Psoas muscle (tissue), 8 donors: ENCODE measurements at places on chromosomes 6 and 20. TPM values are rescaled to one million over a fixed set of nuclear protein-coding genes. Genes with fewer than 3 reads are reported as not detected.

DNA sequence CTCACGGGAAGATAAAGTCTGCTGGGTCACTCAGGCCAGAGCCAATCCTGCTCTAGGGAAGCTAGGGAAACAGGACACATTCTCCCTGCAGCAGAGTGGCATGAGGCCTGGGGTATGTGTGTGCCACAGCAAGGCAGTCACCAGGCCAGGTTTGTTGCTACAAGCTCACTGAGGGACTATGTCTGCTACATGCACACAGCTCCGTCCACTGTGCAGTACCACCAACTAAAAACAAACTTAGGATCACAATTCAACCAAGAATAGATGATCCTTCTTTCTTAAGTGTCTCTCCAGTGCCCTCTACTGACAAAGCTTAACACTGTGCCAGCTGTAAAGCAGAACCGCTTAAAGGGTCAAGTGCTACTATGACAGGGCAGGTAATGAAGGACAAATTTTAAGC, 192.5 kb downstream of the PTPRK start:
- H3K4me1 ChIP-seq = no peaks in the 10 kb centered on the region
- H3K27me3 ChIP-seq = no peaks in the 10 kb centered on the region
- no peaks in the 10 kb centered on the region for H3K36me3 ChIP-seq

GRCh38 chr20:47122560-47122959, 227.9 kb downstream of the EYA2 start:
- H3K27ac ChIP-seq = no peak overlapping the region
- H3K27me3 ChIP-seq = no peaks in the 10 kb centered on the region
- DNase-seq = no peak
- H3K4me3 ChIP-seq = no peak overlapping the region
- no peaks in the 10 kb centered on the region for H3K4me1 ChIP-seq
- H3K36me3 ChIP-seq = no peaks in the 10 kb centered on the region

DNA sequence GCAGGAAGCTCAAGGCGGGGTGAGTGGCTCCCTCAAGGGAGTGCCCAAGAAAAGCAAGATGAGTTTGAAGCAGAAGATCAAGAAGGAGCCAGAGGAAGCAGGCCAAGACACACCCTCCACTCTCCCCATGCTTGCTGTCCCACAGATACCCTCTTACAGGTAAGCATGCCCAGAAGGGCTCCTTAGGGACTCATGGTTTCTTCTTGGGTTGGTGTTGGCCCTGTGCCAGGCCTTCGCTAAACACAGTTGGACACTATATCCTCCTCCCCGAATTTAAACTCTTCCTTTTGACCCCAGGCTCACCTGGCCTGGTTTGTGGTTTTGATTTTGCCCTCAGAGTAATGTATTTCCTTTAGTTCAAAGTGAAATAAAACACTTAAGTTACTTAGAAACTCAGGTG, 5.1 kb downstream of the BRPF3 start:
- H3K4me3 ChIP-seq = no peak overlapping the region
- no peak overlapping the region for H3K27ac ChIP-seq
- DNase-seq = no peak

- H3K36me3 ChIP-seq = no peaks in the 10 kb centered on the region
- peaks cover 2% of the 10 kb centered on the region for H3K27me3 ChIP-seq
- no peak overlapping the region for H3K4me3 ChIP-seq
Measured at GRCh38 chr6:8236956-8237355, 134.6 kb upstream of the EEF1E1 start.

GRCh38 chr20:10521068-10521831, 86.1 kb downstream of the SLX4IP start:
- no peaks in the 10 kb centered on the region for H3K27me3 ChIP-seq
- peaks cover 16% of the 10 kb centered on the region for H3K4me1 ChIP-seq
- DNase-seq = no peak
- H3K4me3 ChIP-seq = no peak overlapping the region
- H3K27ac ChIP-seq = peak overlapping the region; percentile 43

DNA sequence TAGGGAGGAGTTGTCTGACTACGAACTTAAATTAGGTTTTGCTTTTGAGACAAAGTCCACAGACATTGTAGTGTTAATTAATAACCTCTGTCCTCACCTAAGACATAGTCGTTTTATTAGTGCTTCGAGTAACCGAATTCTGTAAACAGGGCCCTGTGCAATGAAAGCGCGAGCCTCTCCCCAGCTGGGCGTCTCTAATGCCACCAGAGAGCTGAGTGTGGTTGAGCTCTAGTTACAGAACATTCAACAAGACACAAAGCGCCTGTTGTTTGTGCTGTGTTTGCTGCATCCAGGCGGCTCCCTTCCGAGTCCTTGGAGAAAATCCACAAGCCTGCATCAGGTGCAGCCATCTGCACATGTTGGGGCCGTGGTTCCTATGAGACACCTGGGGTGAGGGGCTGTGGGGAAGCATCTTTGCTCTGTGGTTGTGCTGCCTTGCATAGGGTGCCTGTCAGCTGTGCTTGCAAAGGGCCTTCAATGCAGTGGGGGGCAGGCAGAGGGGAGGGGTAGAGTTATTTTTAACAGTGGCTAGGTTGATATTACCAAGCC, 63.9 kb downstream of the CD164 start:
- peaks cover 11% of the 10 kb centered on the region for H3K4me1 ChIP-seq
- H3K4me3 ChIP-seq = peak overlapping the region; percentile 15
- H3K27ac ChIP-seq = peak overlapping the region; percentile 73
- no peaks in the 10 kb centered on the region for H3K36me3 ChIP-seq
- no peaks in the 10 kb centered on the region for H3K27me3 ChIP-seq

DNA sequence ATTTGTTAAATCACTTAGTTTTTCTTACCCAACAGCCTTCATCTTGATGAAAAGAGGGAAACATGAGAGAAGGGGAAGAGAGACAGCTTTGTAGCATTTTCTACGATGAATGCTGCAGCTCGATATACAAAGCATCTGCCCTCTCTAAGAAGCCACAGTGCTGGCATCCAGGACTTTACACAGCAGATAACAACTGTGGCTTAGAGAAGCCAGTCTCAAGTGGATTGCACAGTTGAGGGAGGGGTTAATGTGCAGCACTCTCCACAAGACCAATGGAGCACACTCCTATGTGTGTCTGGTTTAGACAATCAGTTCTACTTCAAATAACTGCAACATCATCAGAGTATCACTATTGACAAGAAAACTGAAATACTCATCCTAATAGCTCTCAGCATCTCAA, 5.8 kb downstream of the C6orf120 start:
- no peak overlapping the region for H3K27ac ChIP-seq
- H3K4me3 ChIP-seq = no peak overlapping the region
- no peaks in the 10 kb centered on the region for H3K27me3 ChIP-seq
- H3K36me3 ChIP-seq = peaks cover 6% of the 10 kb centered on the region
- no peak for DNase-seq

GRCh38 chr6:170062209-170062914, 228.5 kb downstream of the DLL1 start:
- no peak overlapping the region for H3K27ac ChIP-seq
- H3K4me1 ChIP-seq = no peaks in the 10 kb centered on the region
- H3K4me3 ChIP-seq = no peak overlapping the region
- H3K27me3 ChIP-seq = no peaks in the 10 kb centered on the region
- DNase-seq = no peak
- H3K36me3 ChIP-seq = no peaks in the 10 kb centered on the region

The NHLRC1 gene
- 3.0 TPM for total RNA-seq

- peak overlapping the region; percentile 93 for H3K27ac ChIP-seq
- no peak for DNase-seq
- H3K4me3 ChIP-seq = peak overlapping the region; percentile 82
Measured at GRCh38 chr6:16239798-16240123, 1.4 kb downstream of the GMPR start.

DNA sequence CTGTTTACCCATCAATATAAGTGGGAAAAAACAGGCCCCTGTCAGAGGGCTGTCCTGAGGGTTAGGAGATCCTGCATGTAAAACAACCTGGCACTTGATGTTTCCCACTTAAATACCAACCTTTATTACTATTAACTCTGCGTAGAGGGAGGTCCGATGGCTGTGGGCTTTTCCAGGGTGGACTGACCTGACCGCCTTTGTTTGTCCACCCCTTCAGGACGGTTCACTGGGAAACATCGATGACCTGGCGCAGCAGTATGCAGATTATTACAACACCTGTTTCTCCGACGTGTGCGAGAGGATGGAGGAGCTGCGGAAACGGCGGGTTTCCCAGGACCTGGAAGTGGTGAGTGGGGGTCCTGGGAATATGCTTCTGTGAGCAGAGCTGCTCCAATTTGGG, 47.3 kb downstream of the SASH1 start:
- H3K4me3 ChIP-seq = no peak overlapping the region
- no peaks in the 10 kb centered on the region for H3K27me3 ChIP-seq
- DNase-seq = no peak

DNA sequence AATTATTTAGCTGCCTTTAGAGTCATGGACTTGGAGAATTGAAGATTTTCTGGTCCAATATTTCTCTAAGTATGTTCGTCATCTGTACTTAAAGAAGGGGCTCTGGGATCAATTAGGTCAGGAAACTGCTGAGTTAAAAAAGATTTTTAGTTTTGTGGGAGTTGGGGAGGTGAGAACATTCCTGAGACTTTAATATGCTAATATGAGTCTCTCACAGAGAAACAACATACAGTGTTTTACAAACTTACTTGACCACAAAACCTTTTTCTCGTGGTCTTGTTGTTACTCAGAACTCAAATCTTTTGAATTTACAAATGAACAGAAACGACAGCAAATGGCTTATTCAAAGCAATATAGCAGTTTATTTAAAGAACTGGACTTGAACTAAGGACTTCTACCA, 67.9 kb downstream of the LIN28B start:
- no peak overlapping the region for H3K4me3 ChIP-seq
- DNase-seq = no peak
- H3K4me1 ChIP-seq = no peaks in the 10 kb centered on the region
- no peak overlapping the region for H3K27ac ChIP-seq

DNA sequence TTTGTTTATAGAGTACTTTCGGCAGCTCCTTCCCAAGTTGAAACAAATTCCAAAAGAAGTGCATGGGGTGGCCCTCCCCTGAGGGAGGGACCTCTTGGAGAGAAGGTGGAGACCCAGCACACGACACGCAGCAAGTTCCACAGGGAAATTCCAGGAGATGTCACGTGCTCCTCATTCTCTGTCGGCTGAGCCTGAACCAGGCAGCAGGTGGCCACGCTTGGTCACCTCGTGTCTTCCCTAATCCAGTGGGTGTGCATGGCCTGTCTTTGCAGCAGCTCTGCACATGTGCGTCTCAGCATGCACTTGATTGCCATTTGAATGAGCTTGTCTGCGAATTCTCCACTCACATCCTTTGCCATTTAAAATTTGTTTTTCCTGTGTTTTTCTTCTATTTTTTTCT, 357.4 kb downstream of the CDH4 start:
- no peaks in the 10 kb centered on the region for H3K4me1 ChIP-seq
- H3K27me3 ChIP-seq = no peaks in the 10 kb centered on the region
- no peak for DNase-seq
- no peak overlapping the region for H3K27ac ChIP-seq
- H3K4me3 ChIP-seq = no peak overlapping the region
- H3K36me3 ChIP-seq = no peaks in the 10 kb centered on the region

DNA sequence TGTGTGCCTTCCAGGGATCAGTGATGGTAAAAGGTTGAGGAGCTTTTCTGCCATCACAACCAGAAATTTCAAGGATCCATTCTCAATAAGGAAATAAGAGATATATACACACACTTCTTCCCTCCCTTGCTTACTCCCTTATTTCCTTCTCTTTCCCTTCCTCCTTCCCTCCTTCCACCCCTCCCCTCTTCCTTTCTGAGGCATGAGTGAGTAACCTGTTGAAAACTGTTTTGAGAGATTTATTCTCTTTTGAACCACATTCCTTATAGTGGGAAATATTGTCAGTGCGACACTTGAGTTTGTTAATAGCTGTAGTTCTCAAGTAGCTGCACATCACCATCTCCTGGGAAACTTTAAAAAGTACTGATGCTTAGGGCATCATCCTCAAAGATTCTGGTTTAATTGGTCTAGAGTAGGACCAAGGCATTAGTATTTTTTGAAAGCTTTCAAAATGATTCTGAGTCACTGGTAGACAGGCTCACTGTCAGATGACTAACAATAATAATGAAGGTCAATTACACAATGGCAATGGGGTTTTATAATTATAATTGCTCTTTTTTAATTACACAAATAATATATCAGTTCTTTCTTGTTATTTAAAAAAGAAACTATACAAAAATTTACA, 109.9 kb downstream of the POPDC3 start:
- H3K27me3 ChIP-seq = peaks cover 5% of the 10 kb centered on the region
- H3K4me1 ChIP-seq = no peaks in the 10 kb centered on the region
- no peak overlapping the region for H3K4me3 ChIP-seq
- H3K27ac ChIP-seq = no peak overlapping the region
- no peak for DNase-seq

The CYP24A1 gene
- total RNA-seq = not detected

GRCh38 chr6:121590916-121591315, 155.5 kb downstream of the GJA1 start:
- no peak overlapping the region for H3K4me3 ChIP-seq
- H3K27ac ChIP-seq = no peak overlapping the region
- no peaks in the 10 kb centered on the region for H3K4me1 ChIP-seq
- H3K36me3 ChIP-seq = no peaks in the 10 kb centered on the region

GRCh38 chr6:166575205-166575604, 11.3 kb downstream of the RAMACL start:
- peak overlapping the region; percentile 17 for H3K4me3 ChIP-seq
- H3K27me3 ChIP-seq = no peaks in the 10 kb centered on the region
- DNase-seq = peak; percentile 86
- H3K4me1 ChIP-seq = peaks cover 29% of the 10 kb centered on the region

- H3K4me1 ChIP-seq = no peaks in the 10 kb centered on the region
- H3K27me3 ChIP-seq = no peaks in the 10 kb centered on the region
- H3K36me3 ChIP-seq = no peaks in the 10 kb centered on the region
- DNase-seq = no peak
- no peak overlapping the region for H3K4me3 ChIP-seq
- H3K27ac ChIP-seq = no peak overlapping the region
Measured at GRCh38 chr6:36649086-36649485, 29.4 kb upstream of the CDKN1A start.

GRCh38 chr6:150456902-150457643, 88.3 kb downstream of the IYD start:
- no peak for DNase-seq
- H3K4me3 ChIP-seq = no peak overlapping the region
- no peak overlapping the region for H3K27ac ChIP-seq
- no peaks in the 10 kb centered on the region for H3K27me3 ChIP-seq
- H3K4me1 ChIP-seq = no peaks in the 10 kb centered on the region
- H3K36me3 ChIP-seq = no peaks in the 10 kb centered on the region

GRCh38 chr6:104519566-104519965, 340.2 kb downstream of the HACE1 start:
- H3K4me3 ChIP-seq = no peak overlapping the region
- H3K36me3 ChIP-seq = no peaks in the 10 kb centered on the region
- no peak overlapping the region for H3K27ac ChIP-seq
- H3K27me3 ChIP-seq = no peaks in the 10 kb centered on the region

DNA sequence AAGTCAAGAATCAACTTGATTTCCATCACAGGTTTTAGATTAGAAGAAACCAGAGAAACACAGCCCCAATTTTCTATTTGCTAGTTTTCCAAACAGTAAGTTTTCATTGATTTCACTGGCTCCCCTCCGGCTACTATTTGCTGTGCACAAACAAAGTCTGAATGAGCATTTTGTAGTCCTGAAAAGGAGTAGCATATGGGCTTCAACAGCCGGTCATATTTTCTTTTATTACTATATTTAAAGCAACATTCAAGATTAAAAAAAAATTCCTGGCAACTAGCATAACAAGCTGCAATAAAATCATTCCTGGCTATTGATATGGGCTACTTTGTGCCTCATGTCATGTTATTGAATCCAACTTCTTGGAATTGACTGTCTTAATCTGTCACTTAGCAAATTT, 48.3 kb downstream of the CARMIL1 start:
- H3K4me1 ChIP-seq = no peaks in the 10 kb centered on the region
- no peak overlapping the region for H3K4me3 ChIP-seq
- no peaks in the 10 kb centered on the region for H3K27me3 ChIP-seq
- no peak for DNase-seq
- no peaks in the 10 kb centered on the region for H3K36me3 ChIP-seq

The ASIP gene
- not detected for total RNA-seq
